ENCODE measurements at places on chromosomes 3 and 15.
A peak's percentile ranks its signal among the peaks of the same experiment; 100 is the strongest.

GRCh38 chr3:62015111-62015510 is 358.2 kb downstream of the FEZF2 start:
- no peak for ATAC-seq

DNA sequence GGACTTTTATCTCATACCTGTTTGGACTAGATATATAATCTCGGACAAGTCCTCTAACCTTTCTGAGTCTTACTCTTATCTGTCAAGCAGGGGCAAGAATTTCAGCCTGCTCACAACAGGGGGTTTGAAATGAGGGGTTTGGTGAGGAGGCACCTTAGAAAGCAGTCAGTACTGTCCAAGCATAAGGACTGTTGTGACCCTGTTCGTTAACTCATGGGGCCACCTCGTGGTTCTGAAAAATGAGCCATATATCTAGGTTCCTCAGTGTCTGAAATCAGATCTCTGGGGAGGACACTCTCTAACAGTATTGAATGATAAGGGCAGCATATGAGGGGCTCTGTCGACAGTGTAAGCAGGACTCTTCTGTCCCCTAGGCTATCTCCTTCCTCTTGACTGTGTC is 7.2 kb upstream of the TIMP4 start:
- ATAC-seq = no peak

- ATAC-seq = no peak
Measured at GRCh38 chr3:23830869-23831484, 25.2 kb downstream of the UBE2E1 start.

GRCh38 chr3:43477600-43477999 is 144.2 kb downstream of the ANO10 start:
- no peak for ATAC-seq

- peak; percentile 98 for ATAC-seq
Measured at GRCh38 chr3:132870541-132870940, 148.3 kb upstream of the NPHP3 start.

GRCh38 chr3:17009826-17010225 is 125.1 kb downstream of the PLCL2 start:
- no peak for ATAC-seq

GRCh38 chr3:186109897-186110803 is 1.3 kb upstream of the ETV5 start:
- ATAC-seq = no peak

GRCh38 chr15:31579282-31579681 is 252.6 kb downstream of the KLF13 start:
- no peak for ATAC-seq

- ATAC-seq = peak; percentile 36
Measured at GRCh38 chr3:172355836-172356235, 92.4 kb downstream of the GHSR start.

GRCh38 chr3:15223685-15224572 is 17.9 kb downstream of the CAPN7 start:
- ATAC-seq = no peak

- no peak for ATAC-seq
Measured at GRCh38 chr3:80297720-80298119, 529.9 kb upstream of the ROBO1 start.

GRCh38 chr3:188776447-188776846 is 395.3 kb upstream of the TPRG1 start:
- ATAC-seq = no peak

- peak; percentile 52 for ATAC-seq
Measured at GRCh38 chr15:99683000-99683670, 50.1 kb downstream of the LYSMD4 start.

- no peak for ATAC-seq
Measured at GRCh38 chr3:123432832-123433523, 15.9 kb downstream of the ADCY5 start.

- ATAC-seq = no peak
Measured at GRCh38 chr3:151351219-151351618, 21.9 kb upstream of the P2RY13 start.

GRCh38 chr15:41416742-41417417 is at the start of gene RTF1:
Gene RTF1, plus strand, starts transcription at chr15:41417095. Its CDS starts 21 bp downstream, at chr15:41417116.
- ATAC-seq = peak; percentile 87
